GDM1 (cell line): ENCODE measurements at places on chromosomes 7 and 10.

- DNase-seq, result no peak
Observed at GRCh38 chr7:48976253-48976652, 51.9 kb downstream of the CDC14C start.

DNA sequence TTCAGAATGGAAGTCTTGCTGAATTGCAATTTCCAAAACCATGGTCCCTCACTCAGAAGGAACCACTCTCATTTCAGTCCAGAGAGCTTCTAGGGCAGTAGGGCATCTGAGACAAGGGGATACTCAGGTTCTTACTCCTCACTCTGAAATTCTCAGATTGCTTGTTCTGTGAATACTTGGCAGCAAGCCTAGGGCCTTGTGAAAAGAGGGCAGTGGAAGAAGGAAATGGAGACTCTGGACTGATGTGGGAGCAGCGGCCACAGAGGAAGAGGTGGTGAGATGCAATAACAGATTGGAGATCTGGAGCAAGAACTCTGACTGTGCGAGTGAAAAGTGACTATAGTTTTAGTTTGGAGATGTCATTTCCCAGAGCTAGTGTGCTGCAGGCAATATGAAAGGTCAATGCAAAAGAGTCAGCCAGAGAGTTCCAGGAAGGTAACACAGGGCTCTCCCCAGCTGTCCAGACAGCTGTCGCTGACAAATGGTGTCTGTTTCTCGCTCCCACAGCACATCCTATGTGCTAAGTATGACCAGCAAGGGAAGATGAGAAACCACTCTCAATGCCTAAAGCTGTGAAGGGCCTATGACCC lies 291.6 kb upstream of the KIAA1217 start:
- peak; percentile 64 for DNase-seq

GRCh38 chr10:33099748-33100147 lies 141.7 kb upstream of the ITGB1 start:
- no peak for DNase-seq

DNA sequence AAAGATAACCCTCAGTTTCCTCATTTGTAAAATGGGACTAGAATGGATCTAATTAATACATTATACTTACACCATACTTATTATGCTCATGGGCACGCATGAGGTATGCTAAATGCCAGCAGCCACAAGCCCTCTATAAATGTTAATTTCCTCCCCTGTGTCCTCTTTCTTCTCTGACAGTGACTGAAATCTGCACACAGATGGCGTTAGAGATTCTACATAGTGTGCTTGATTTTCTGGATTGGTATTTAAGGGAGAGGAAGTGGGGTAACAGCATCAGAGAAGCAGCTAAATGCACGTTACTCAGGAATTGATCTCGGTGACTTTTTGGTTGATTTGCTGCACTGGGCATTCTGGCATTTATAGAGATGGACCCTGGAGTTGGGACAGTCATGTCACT lies 568.5 kb downstream of the CALN1 start:
- DNase-seq, result no peak

- DNase-seq, result no peak
Observed at GRCh38 chr10:116356833-116357232, 32.6 kb downstream of the CCDC172 start.

DNA sequence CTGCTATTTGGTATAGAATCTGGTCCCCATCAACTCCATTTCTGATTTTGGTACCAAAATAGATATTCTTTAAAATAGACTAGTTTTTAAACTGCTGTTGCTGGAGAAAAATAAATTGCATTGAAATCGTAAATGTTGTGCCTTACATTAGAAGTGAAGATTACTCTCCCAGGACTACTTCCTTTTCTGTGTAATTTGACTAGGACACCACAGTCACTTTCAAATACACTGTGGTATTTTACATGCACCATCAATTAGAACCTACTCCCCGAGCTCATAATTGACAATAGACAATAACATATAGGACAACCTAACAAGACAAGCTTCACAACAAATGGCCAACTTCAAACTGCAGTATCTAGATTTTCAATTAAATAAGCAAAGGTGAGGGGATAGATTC lies 211.5 kb downstream of the DGKB start:
- no peak for DNase-seq

DNA sequence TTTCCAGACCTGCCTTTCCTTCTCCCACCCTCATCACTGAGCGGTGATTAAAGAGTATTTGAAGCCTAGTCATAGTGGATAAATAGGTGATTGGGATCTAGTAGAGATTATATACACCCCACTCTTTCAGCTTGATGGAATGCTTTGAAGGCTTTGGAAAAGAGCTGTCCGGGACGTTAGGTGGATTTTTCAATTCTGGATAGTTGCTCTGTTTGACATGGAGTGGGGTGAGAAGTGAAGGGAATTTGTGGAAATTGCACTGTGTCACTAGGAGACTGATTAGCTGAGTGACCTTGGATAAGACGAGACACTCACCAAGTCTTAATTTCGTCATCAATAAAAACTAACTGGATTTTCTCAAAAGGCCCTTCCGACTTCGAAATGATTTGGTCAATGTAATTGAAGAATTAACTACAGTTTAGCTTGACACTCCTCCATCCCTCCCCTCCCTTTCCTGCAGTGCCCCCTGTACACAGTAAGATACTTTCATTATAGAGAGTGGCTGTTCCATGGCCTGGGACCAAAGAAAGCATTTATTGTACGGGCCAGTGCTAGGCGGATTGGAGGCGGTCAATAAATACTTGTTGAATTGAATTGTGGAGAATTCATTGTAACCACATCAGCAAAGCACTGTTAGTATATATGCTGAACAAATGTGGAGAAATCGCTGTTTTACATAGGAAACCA lies 962 bp downstream of the ZKSCAN1 start:
- DNase-seq, result no peak

GRCh38 chr7:79182283-79182682 lies 271.2 kb downstream of the MAGI2 start:
- DNase-seq, result no peak

- DNase-seq, result no peak
Observed at GRCh38 chr10:92873029-92873428, 24.7 kb downstream of the EXOC6 start.

DNA sequence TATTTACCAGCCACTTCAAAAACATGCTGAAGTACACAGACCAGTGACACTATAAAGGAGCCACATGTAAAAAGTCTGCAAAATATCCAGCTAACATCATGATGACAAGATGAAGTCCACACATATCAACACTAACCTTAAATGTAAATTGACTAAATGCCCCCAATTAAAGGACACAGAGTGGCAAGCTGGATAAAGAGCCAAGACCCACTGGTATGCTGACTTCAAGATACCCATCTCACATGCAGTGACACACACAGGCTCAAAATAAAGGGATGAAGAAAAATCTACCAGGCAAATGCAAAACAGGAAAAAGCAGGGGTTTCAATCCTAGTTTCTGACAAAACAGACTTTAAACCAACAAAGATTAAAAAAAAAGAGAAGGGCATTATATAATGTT lies 12.9 kb upstream of the C10orf88 start:
- DNase-seq, result no peak
